ENCODE measurements at places on chromosomes 1 and 21.

DNA sequence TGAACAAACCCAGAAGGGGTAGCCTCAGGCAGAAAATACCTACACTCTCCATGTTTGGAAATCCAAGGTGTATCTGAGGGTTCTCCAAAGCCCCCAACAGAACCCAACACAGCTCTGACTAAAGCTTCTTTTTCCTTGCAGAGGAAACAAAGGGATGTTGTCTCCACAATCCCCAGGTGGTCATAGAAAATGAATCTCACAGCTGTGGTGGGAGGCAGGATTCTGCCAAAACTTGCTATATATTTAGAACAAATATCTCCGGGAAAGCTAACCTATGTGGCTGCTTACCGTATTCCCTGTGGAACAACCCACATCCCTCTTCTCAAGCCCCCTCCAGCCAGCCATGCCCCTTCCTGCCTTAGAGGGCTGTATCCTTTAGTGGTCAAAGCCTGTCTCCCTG, 406.1 kb downstream of the PRDM2 start:
- DNase-seq: no peak

DNA sequence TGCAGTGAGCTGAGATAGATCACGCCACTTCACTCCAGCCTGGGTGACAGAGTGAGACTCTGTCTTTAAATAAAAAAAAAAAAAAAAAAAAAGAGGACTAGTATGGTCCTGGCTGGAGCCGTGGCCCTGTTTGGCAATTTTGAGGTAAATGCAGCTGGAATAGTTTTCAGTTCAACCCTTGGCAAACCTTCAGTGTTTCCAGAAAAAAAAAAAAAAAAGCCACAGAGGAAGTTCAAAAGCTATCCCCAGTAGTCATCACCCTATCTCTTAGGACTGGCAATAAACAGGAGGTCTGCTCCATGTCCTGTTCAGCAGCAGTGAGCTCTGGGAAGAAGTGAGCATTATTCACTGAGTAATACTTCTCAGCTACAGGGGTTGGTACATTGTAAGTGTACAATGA, 56.8 kb upstream of the ERRFI1 start:
- no peak for DNase-seq

- DNase-seq: no peak
Observed at GRCh38 chr1:41409825-41410224, 48.6 kb downstream of the FOXO6 start.

- no peak for DNase-seq
Observed at GRCh38 chr1:181257117-181257516, 168.6 kb downstream of the IER5 start.

GRCh38 chr1:223378754-223379153, 14.5 kb upstream of the CCDC185 start:
- DNase-seq: no peak

DNA sequence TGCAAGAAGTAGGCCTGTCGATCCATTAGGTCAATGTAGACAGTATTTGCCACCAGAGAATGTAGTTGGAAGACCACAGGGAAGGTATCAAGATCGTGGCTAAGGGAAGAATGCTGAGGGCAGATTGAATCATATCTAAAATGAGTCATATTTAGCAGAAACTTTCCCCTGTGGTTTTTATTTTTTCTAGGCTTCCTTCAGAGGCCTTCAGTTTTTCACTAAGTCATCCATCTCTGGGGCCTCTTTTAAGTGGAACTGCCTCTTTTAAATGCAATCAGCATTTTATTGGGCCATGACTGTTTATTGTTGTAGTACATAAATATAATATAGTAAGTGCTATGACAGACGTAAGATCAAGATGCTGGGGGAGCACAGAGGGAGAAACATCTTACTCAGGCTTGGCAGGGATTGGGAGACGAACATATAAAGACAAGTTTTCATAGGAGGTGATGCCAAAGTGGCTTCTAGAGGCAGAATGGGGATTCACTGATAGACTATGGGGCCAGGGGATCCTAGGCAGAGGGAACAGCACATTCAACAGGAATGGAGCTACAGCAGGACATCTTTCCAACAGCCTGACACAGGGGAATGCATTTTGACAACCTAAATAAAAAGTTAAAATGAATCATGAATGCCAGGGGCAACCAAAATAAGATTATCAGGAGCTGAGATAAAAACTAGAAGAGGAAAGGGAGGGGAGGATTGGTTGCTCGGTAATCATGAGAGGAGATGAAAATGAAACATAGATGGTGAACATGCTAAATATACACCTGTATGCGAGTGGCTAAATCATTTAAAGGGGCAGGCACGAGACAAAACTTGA, 20.1 kb downstream of the UBE2U start:
- DNase-seq: no peak

DNA sequence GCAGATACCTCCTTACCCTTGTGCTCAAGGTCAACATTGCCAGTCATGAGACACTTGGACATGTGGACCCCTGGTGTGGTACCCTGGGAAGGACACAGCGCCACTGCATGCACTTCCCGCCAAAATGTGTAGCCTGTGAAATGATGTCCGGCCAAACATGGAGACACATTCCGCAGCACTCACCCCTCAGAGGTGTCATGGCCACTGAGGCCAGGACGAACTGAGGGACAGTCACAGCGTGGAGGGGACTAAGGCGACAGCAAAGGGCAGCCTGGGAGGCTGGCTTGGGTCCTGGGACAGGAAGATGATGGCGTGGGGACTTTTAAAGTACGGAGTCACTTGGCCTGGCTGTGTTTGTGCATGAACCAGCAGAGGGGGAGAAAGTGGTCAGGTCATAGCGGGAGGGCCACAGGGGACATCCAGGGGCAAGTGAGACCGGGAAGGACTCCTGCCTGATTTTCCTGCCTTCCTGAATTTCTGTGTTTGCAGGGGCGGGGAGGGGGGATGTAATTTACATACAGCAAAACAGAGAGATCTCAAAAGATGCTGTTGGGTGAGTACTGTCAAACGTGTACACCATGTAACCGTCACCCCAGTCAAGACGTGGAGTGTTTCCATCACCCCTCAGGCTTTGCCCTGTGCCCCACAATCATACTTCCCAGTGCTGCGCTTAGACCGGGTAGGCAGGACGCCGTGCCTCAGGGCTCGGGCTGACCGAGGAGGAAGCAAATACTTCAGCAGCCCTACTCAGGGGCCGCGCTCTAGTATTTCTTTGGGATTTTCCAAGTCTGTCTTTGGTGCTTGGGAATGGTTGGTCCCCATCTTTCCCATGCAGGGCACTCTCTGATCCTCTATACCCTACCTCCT, 45.2 kb downstream of the WDR4 start:
- no peak for DNase-seq

DNA sequence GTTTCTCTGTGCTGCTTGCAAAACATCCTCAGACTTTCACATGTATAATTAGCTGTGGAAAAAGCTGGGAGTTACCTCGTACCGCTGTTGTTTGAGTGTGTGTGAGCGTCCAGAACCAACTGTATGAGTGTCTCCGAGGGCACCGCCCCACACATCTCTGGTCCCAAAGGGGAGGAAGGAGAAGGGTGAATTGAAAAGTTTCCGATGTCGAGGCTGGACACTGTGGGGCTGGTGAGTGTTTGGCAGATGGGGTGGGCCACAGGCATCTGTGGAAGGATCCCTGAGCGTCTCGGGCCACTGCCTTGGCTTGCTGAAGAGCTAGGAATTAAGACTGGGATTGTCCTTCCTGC, 1.2 kb downstream of the ATP2B4 start:
- no peak for DNase-seq

- DNase-seq: no peak
Observed at GRCh38 chr1:30325999-30326398, 397.4 kb downstream of the MATN1 start.

DNA sequence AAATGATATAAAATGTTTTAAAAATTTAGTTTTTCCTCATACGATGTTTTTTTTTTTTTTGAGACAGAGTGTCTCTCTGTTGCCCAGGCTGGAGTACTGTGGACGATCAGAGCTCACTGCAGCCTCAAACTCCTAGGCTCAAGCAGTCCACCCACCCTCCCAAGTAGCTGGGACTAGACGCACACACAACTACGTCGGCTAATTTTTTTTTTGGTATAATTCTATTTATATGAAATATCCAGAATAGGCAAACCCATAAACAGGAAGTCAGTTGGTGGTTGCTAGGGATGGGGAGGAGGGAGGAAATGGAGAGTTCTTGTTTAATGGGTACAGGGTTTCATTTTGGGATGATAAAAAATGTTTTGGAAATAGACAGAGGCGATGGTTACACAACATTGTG, 56.5 kb downstream of the WARS2 start:
- no peak for DNase-seq

GRCh38 chr1:178543290-178543607, 30.3 kb downstream of the TEX35 start:
- no peak for DNase-seq

DNA sequence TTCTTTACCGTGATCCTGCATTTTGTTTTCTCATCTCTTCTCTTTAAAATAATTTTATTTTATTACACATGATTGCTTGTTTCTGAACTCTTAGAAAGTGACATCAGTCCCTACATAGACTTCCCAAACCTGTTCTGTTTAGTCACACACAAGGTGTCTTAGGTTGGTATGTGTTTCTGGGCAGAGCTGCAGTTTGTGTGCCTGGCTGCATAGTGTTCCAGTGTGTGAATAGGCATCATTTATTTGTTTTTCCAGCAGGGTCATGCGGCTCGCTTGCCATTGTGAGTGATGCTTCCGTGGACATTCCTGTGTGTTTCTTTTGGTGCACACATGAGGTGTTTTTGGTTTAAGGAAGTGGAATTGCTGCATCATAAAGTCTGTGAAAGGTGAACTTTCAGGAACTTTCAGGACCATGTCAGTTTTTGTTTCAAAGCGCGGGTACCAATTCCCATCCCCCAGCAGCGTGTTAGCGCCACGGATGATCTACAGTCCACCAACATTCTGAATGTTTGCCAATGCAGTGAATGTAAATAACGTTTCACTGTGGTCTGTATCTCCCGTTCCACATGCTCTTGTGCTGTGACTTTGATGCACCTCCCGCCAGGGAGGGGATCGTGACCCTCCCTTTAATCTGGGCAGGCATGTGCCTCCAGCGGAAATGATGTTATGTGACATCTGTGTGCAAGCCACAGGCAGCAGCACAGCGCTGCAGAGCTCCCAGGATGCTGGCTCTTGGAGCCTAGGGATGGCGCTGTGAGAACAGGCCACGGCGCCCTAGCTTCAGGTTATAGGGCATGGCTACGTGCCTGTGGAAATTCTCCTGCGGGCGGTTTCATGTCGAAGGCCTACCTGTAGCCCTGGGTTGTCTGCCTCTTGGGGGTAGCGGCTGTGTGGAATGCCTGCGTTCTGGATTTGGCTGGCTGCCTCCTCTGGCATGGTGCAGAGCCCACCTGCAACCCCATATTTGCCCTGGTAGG, 144.6 kb upstream of the COL6A1 start:
- DNase-seq: no peak

DNA sequence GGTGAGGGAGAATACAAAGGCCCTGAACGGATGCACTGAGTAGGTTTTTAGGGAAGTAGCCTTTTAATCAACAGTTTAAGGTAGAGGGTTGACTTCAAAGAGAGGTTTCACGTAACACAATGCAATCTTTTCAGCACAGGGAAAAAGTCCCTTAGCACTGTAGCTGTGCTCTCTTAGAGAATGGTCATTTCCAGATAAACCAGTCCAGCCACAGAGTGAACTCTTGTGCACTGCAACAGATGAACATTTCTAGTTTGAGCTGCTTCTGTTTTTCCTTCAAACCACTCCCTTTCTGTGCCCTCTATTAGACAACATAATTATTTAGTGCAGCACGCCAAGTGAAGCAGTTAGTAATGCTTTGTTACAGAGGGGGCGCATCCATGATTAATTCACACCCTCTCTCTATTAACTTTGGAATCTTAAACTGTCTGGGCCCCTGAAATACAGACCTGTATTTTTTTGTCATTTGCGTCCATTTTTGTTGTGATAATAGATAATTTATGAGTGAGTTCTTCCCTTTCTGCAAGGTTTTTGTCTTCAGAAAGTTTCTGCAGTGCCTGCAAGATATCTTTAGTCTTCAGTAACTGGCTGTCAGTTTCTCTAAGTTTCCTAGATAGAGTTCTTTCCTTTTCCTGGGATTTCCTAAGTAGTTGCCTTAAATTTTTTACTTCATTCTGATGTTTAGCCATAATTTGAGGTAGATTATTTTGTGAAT, 22.9 kb downstream of the LCA5L start:
- no peak for DNase-seq

GRCh38 chr21:45290948-45291612, 3.4 kb upstream of the POFUT2 start:
- no peak for DNase-seq

DNA sequence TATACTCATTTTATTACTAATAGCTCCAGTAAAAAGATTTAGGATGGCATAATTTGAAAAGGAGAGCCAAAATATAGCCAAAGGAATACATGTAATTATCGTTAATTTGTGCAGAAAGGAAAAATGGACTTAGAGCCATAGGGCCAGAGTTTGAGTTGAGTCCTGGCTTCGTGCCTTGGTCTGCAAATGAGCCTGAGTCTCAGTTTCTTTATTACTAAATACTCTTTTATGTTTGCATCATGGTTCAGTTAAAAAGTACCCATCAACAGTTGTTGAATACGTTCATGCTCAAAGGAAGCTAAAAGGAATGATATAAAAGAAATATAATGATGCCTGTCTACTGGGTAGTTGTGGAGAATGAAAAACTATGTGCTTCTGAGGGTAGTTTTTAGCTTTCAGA, 155.7 kb upstream of the FAM78B start:
- no peak for DNase-seq

- DNase-seq: no peak
Observed at GRCh38 chr1:87330057-87330884, 1.6 kb downstream of the LMO4 start.

- no peak for DNase-seq
Observed at GRCh38 chr1:15008783-15009729, 144.5 kb upstream of the TMEM51 start.

DNA sequence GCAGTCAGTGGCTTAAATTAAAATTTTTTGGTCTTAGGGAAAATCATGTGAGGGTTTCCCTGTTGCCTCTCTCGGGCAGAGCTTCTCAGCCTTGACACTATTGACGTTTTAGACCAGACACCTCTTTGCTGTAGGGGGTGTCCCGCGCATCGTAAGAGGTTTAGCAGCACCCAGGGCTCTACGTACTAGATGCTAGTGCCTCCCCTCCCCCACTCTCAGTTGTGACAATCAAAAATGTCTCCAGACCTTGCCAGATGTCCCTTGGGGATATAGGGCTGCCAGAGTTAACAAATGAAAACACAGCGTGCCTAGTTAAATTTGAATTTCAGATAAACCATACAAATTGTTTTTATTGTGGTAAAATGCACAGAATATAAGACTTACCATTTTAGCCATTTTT, 293.3 kb downstream of the DISC1 start:
- no peak for DNase-seq

GRCh38 chr1:214516434-214517326, 34.7 kb downstream of the PTPN14 start:
- DNase-seq: no peak

GRCh38 chr1:53062708-53063591, 937 bp downstream of the PODN start:
- no peak for DNase-seq

GRCh38 chr1:22249928-22250680, 107.2 kb upstream of the WNT4 start:
- DNase-seq: no peak

Data from stimulated activated CD8-positive, alpha-beta memory T cell treated with anti-CD3 and anti-CD28 coated beads, Interleukin-4, amount 100 ng/mL, for 1 hour (primary cell).